ENCODE measurements at places on chromosomes 6 and 20.

DNA sequence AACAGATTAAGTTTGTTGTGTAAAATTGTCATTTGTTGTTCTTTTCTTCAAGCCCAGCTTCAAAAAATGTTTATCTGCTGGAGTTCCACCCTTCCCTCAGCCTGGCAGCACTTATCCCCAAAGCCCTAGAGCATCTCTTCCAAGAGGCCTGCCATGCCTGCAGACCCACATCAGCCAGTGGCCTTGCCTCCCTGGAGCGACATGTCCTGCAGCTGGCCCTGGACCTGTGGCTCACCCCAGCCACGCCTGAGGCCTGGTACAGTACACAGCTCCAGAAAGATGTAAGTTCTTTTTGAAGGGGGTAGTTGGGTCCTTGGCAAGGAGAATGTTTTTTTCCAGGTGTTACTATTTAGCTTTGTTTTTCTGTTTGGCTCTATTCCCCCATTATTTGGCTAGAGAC lies 124.8 kb downstream of the CD164 start:
- DNase-seq = no peak

GRCh38 chr20:40966516-40967185 lies 62.0 kb upstream of the TOP1 start:
- DNase-seq = no peak

DNA sequence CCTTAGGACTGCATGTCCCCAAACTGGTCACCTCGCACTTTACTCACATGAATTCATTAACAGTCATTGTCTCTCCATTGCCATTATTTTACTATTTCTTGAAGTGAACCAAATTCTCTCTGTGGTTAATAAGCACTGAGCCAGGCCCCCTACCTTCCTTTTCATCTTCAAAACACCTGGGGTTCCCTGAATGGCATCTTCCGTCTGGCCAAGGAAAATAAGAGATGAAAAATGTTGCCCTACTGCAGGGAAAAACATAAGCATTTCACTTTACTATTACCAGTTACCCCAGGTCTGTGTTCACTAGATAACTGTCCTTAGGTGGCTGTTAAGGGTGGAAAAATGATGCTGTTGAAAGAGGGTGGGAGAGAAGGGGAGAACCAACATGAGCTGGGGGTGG lies 10.0 kb upstream of the NKX2-2 start:
- no peak for DNase-seq

DNA sequence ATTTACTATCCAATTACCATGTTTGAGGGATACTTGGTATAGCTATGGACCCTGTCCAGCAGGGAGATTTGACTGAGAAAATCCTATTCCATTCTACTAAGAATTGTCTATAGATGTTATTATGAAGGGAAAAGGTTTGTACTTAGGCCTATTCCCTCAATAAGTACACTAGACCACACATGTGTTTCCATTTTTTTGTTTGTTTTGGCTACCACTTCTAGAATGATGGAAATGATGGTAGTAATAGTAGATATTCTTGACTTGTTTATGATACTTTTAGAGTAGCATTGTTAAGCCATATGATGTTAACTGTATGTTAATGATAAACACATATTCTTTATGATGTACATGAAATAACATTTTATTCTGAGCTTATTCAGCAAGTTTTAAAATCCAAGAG lies 144.8 kb downstream of the OGFRL1 start:
- DNase-seq = no peak

DNA sequence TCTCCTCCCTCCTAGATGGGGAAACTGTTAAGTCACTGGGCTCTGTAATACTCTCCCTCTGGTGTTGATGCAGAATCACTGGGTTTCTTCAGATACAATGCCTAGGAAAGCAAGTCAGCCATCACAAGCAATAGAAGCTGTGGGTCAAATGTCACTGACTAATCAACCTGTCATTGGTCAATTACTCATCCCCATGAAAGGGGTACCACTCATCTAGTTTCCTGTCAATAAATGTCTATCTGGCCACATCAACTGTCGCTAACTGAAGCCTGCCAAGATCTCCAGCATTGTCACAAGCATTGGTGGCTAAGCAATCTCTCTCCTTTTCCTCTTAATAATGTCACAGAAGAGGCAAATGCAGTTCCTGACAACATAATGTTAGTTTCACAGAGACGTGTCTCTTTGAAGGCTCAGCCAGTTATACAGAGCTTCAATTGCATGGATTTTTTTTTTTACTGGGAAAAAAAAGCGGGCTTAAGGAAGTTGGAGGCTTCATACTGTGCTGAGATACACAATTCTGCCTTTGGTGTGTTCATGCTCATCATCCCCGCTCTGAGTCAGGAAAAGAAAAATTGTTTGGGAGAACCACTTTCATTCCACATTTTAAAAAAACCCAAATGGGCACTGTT lies 355.9 kb downstream of the BTBD9 start:
- DNase-seq = no peak

GRCh38 chr6:147677647-147678046 lies 169.2 kb downstream of the SAMD5 start:
- no peak for DNase-seq

GRCh38 chr20:35144694-35145093 lies 2.4 kb downstream of the EDEM2 start:
- no peak for DNase-seq

DNA sequence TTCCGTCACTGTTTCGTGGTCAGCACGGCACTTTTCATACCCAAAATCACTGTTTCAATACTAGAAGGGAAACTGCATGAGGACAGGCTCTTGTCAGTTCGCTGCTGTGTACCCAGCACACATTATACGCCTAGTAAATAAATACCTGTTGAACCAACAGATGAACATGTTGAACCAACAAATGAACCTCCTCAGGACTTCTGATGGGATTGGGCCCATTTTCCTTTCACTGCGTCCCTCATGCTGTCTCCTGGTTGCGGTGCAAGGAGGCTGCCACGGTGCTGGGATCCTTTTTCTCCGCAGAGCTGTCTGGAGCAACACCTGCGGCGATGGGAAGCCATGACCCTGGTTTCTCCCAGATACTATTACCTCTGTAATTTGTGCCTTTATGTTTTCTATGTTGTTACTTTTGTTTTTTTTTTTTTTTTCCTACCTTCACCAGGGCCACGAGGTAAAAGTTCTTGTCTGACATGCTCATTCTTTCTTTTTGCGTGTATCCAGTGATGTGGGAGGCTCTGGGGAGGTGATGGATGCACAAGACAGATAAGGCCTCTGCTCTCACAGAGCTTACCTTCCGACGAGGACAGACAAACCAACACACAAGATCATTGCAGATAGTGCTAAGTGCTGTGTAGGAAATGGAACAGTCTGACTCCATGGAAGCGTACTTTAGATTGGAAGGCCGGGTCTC lies 1.1 kb downstream of the VAPB start:
- no peak for DNase-seq

- no peak for DNase-seq
Measured at GRCh38 chr20:24032400-24032898, 43.9 kb upstream of the GGTLC1 start.

- no peak for DNase-seq
Measured at GRCh38 chr6:133166766-133167165, 74.4 kb upstream of the EYA4 start.

GRCh38 chr6:54874349-54875048 lies 27.9 kb downstream of the FAM83B start:
- no peak for DNase-seq

DNA sequence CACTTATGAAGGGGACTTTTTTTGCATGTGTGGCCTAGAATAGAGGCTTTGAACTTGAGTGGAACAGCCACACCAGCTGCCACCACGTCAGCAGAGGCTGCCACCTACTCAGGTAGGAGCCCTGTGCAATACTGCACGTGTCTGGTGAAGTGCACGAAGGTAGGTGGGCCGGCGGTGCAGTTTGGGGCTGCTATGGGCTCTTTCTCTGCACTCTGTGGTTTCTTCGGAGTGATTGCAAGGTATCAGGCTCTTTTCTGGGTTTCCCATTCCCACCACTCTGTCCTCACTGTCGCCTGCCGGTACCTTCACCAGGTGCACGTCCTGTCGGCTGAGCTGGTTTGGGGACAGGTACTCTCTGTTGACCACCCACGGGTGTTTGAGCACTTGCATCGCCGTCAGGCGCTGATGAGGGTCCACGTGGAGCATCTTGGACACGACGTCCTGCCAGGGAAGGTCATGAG lies 30.8 kb upstream of the MPC1 start:
- DNase-seq = no peak

Measured in GM12892 (cell line).